Activated T-helper 1 cell treated with anti-CD3 and anti-CD28 coated beads, Interleukin-2, amount 50 U/mL, for 16 hours (primary cell): ENCODE measurements at places on chromosomes 1 and 21.

DNA sequence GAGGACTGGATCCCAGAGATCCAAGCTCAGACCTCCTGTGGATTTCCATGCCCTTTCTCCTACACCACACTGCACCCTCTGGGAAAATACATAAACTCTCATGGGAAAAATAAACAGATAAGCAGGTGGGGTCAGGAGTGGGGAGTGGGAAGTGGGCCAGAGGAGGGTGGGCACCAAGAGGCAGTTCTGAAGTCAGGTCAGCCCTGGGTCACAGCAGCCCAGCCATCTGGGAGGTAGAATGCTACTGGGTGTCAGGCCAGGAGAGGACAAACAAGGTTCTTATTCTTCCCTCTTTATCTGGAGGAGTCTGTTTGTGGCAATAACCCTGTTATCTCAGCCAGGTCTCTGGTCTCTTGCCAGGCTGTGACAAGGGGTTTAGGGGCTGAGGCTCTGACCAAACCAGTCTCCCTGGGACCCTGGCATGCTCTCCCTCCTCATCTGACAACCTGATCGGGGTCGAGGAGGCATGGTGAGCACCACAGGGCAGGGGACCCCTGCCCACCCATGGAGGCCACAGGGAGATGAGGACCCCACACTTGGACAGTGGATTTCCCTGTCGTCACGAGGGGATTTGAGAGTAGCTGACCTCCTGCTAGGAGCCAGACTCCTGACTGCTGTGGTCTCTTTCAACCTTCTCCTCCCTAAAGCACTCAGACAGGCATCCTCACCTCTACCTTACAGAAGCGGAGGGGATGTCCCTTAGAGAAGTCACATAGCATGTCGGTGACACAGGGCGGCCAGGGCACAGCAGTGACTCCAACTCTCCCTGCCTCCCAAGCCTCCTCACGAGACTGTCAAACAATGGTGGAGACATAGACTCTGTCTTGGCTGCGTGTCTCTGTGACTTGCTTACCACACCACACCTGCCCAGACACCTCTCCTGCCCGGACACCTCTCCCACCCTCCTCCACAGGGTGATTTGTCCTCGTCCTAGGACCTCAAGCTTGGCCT, 51.3 kb upstream of the IFFO2 start:
- DNase-seq: no peak

GRCh38 chr1:211037095-211037494, 96.9 kb downstream of the KCNH1 start:
- no peak for DNase-seq

DNA sequence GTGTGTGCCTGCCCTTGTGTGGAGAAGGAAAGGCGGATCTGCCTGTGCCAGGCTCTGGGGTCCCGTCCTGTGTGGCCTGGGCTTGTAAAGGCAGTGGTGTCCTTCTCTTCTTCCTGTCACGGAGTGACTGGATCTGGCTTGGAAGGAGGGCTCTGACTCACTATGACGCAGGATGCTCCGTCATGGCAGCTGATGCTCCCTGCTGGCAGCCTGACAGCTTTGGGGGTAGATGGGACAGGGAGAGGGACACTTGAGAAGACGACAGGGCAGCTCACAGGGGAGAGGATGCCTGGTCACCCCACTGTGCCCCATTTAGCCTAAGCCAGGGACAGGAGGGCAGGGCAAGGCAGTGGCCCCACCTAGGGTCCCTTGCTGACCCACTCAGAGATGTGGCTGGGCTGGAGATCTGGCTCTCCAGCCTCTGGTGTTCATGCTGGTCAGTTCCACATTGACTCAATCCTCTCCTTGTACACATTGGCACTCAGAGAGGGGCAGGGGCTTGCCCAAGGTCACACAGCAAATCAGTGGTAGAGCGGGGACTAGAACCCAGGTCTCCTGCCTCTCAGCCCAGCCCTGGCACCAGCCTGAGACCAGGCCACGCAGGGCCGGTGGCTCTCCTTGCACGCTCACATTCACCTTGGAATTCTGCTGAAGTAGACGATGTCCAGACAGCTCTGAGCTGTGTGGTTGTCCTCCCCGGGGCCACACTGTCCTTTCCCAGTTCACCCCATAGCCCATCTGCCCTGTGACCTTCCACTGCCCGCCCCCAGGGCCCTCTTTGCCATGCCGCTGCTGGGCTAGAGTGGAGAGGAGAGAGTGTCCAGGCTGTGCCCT, 2.8 kb upstream of the FAM131C start:
- no peak for DNase-seq

DNA sequence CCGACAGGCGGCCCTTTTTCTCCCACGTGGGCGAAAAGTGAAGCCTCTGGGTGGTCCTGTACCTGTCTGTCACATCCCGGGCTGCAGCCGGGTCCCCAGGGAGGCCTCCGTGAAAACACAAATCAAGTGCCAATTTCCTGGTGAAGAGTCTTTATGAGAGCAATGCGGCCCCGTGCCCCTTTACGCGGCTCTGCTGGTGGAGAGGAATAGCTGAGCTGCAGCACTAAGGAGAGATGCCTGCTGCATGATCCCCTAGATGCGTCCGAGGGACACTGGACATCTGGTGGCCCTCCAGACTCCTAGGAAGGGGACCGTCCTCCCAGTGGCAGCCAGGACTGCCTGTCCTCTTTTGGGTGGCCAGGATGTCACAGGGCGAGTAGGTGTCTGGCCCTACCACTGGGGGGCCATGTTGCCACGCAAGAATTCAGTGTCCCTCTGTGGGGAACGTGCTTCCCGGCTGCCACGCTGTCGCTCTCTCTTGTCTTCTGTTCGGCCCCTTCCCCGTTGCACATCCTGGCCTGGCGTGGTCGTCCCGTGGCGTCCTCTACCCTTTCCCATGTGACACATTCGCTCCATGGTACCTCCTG, 38.7 kb downstream of the COL18A1 start:
- DNase-seq: no peak

DNA sequence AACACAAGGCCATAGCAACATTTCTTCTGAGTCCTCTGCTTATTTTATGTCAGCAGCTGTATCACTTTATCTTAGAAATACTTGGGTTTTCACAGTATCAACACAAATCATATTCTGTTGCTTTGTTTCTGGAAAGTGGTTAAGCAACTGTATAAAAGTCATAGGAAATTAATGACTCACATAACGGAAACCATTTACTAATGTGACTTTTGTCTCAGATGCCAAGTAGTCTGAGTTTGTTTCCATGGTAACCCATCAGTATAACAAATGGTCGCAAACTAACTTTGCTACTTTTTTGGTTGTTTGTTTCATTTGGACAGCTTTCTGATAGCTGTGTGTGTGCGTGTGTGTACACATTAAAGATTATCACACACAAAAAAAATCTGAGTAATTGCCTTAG, 31.1 kb downstream of the EEIG2 start:
- DNase-seq: no peak

GRCh38 chr1:185315445-185316071, 1.5 kb downstream of the IVNS1ABP start:
- no peak for DNase-seq

GRCh38 chr1:41588334-41588875, 103.9 kb upstream of the EDN2 start:
- DNase-seq: no peak

DNA sequence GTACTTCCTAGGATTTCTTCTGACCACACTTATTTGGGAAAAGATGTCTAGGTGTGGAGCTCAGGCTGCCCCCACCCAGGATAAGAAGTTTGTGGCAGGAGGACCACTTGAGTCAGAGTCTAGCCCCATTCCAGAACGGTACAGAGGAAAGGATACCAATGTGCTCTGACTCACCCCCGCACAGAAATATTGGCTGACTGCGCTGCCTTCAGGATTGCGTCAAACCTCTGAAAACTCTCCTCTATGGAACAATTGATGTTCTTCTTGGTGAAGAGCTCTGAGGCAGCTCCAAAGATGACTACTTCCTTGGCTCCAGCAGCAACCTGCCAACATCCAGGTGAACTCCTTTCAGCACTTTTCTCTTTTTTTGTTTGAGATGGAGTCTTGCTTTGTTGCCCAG, 11.2 kb downstream of the HMGCL start:
- no peak for DNase-seq

- DNase-seq: no peak
Measured at GRCh38 chr1:66464802-66465201, 69.2 kb upstream of the SGIP1 start.

DNA sequence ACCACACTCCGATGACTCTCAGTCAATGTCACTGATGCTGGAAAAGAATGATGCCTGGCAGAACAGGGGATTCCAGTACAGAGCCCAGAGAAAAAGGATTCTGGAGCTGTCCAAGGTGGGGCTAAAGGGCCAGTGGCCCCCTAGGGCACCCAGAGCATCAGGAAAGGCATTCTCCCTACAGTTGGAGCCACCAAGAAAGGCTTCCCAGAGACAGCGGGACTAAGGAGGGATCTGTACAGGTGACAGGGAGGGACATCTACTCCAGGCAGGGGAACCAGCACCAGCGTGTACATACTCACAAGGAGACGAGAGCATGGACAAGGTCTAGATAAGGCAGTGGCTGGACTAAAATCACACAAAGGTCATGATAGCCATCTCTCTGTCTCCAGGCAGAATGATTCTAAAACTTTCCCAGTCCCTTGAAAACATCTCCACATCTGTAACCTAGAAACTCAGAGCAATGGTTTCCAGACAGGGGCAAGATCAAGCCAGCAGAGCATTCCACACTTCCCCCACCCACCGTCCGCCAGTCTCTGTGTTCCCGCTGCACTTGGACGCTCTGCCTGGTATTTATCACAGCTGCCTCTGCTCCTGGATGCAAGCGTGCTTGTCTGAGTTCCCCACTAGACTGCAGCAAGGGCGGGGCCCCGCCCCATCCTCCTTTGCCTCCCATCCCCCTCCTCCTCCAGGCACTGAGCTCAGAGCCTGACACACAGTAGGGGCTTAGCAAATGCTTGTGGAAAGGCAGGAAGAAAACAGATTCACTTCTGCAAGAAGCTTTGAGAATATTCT, 111.6 kb upstream of the ZC3H12A start:
- DNase-seq: no peak

DNA sequence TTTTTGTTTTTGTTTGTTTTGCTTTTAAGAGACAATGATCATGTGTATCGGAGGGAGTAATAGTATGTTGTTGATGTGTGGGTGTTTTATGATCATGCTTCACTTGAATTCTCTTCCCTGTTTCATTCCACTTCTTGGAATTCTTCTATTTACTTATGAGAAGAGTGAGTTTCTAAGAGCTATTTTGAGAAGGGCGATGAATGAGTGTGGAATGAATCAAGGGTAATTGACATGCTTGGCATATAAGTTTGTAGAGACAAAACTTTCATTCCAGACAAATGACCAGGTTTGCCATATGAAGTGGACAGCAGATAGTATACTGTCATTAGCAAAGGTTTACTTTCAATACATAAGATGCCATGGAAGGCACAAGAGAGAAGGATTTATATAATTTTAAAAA, 42.3 kb upstream of the PDC start:
- DNase-seq: no peak

GRCh38 chr1:24547195-24547594, 8.7 kb upstream of the NCMAP start:
- no peak for DNase-seq

GRCh38 chr1:163106364-163106987, 37.3 kb downstream of the RGS4 start:
- DNase-seq: no peak

DNA sequence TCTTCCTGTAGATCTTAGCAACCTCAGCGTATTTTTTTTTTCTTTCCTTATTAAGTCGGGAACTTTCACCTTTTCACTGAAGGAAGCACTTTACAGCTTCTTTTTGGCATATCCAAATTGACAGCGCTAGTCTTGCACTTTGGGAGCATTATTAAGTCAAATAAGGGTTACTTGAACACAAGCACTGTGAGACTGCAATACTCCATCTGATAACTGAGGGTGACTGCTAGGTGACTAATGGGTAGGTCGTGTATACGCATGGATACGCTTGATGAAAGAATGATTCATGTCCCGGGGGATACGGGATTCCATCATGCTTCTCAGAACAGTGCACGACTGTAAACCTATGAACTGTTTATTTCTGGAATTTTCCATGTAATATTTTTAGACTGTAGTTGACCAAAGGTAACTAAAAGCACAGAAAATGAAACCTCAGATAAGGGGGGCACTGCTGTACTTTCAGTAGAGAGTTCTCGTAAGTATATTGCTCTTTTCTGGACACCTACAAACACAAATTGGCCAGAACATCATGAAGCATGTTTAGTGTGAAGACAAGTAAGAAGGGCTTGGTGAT, 364.7 kb downstream of the SMYD3 start:
- no peak for DNase-seq
